Esophagus squamous epithelium (tissue), 5 donors: ENCODE measurements at places on chromosomes 6 and 20. TPM values are rescaled to one million over a fixed set of nuclear protein-coding genes. Genes with fewer than 3 reads are reported as not detected.

- no peaks in the 10 kb centered on the region for H3K27me3 ChIP-seq
- H3K4me3 ChIP-seq, result no peak overlapping the region
- H3K27ac ChIP-seq, result no peak overlapping the region
- no peak for DNase-seq
- H3K36me3 ChIP-seq, result no peaks in the 10 kb centered on the region
Measured at GRCh38 chr6:2186516-2186915, 58.9 kb downstream of the GMDS start.

- no peaks in the 10 kb centered on the region for H3K27me3 ChIP-seq
- H3K27ac ChIP-seq, result no peak overlapping the region
- H3K36me3 ChIP-seq, result no peaks in the 10 kb centered on the region
- peaks cover 21% of the 10 kb centered on the region for H3K4me1 ChIP-seq
Measured at GRCh38 chr20:38301309-38301708, 2.6 kb upstream of the BPI start.

DNA sequence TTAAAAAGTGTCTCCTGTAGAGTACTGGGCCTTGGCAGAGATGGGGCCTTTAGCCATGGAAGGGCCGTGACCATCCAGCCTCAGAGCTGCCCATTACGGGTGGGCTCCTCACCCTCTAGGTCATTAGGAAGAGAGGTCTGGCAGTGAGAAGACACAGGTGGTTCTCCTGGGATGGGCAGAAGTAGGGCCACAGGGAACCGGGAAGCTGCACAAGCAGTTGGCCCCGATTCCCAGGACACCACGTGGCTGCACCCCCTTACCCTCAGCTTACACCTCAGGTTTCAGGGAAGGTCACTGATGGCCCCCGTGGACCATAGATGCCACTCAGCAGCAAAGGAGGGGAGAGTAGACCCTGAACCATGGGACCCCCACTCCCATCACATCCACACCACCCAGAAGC, 1.6 kb downstream of the RAET1G start:
- H3K4me3 ChIP-seq, result no peak overlapping the region
- no peaks in the 10 kb centered on the region for H3K27me3 ChIP-seq

GRCh38 chr20:37567671-37568588, 40.3 kb upstream of the BLCAP start:
- H3K4me3 ChIP-seq, result no peak overlapping the region
- H3K27ac ChIP-seq, result no peak overlapping the region
- no peak for DNase-seq
- H3K36me3 ChIP-seq, result no peaks in the 10 kb centered on the region
- no peaks in the 10 kb centered on the region for H3K27me3 ChIP-seq
- peaks cover 17% of the 10 kb centered on the region for H3K4me1 ChIP-seq

DNA sequence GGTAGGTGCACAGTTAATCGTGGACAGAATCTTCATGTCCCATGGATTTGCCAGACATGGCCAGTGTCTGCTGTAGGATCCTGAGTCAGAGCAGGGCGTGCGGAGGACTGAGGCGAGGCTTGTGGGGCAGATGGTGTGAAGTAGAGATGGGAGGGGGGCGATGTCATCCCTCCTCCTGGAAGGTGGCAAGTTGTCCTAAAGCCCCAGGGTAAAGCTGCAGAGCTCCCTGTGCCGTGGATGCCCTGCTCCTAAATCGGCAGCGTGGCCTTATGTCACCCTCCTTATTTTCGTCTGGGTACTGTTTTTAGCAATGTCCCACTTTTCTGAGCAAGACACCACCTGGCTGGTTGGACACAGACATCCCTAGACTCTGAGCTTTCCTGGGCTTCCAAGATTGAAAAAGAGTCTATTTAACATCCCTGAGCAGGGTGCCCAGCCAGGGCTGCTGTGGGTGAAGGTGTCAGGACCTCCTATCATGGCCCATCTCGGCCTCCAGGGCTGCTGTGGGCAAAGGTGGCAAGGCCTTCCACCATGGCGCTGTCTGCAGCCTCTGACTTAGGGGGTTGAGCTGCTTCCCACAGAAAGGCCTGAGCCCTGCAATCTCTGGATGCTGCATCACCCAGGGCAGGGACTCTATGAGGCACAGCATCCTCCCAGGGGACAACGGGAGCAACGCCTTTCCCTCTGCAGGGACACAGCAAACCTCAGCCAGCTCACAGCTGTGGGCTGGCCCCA, 145.4 kb downstream of the TTLL2 start:
- H3K4me1 ChIP-seq, result no peaks in the 10 kb centered on the region
- no peaks in the 10 kb centered on the region for H3K27me3 ChIP-seq
- no peaks in the 10 kb centered on the region for H3K36me3 ChIP-seq
- H3K27ac ChIP-seq, result no peak overlapping the region
- no peak overlapping the region for H3K4me3 ChIP-seq
- DNase-seq, result no peak

Gene TOMM6
- 182 TPM for total RNA-seq

DNA sequence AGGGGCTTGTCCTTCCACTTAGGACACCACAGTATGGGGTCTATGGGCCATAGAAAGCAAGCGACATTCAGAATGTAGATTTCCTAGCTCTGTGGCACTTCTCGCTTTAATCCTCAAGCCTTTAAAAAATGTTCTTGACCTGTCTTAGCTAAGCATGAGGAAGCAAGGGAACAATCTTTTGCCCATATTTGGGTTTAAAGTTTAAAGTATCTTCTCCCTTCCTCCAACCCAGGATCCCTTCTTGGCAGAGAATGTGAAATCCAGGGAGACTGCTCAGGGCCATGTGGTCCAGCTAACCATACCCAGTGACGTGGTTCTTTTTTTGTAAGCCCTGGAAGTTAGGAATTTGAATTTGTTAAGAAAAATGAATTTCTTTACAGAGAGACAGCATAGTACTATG, 289.9 kb downstream of the BTBD9 start:
- H3K27ac ChIP-seq, result no peak overlapping the region
- no peaks in the 10 kb centered on the region for H3K27me3 ChIP-seq
- no peak overlapping the region for H3K4me3 ChIP-seq

DNA sequence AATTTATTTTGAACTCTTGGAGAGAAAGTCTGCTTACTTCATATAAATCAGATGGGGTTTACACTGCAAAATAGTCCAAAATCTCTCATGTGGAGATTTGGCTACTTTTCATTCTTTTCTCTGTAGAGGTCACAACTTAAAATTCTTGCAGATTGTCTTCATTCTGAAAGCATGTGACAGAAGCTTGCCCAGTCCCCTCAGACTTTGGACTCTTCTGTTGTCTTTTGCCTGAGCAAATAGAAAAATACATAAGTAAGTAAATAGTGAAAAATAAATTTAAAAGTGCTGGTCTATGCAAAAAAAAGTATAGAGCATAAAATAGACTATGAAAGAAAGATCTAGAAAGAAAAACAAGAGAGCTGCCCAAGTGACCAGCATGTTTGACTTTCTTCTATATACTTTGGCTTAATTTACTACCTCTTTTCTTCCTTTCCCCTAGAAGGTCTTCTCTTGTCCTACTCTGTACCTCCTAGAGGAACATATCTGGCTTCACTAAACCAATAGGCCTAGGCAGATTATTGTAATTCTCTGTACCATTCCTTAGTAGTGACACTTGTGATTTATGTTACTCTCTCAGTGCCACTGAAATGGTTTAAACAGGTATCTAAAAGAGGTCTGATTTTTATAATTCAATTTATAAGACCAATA, 260.9 kb downstream of the TENT5A start:
- no peak overlapping the region for H3K4me3 ChIP-seq
- no peaks in the 10 kb centered on the region for H3K36me3 ChIP-seq
- no peak overlapping the region for H3K27ac ChIP-seq
- DNase-seq, result no peak
- no peaks in the 10 kb centered on the region for H3K27me3 ChIP-seq

Gene MAS1
- total RNA-seq, result not detected

GRCh38 chr20:5592823-5593739, 157.1 kb upstream of the SHLD1 start:
- no peak overlapping the region for H3K4me3 ChIP-seq
- H3K4me1 ChIP-seq, result no peaks in the 10 kb centered on the region
- no peaks in the 10 kb centered on the region for H3K36me3 ChIP-seq

DNA sequence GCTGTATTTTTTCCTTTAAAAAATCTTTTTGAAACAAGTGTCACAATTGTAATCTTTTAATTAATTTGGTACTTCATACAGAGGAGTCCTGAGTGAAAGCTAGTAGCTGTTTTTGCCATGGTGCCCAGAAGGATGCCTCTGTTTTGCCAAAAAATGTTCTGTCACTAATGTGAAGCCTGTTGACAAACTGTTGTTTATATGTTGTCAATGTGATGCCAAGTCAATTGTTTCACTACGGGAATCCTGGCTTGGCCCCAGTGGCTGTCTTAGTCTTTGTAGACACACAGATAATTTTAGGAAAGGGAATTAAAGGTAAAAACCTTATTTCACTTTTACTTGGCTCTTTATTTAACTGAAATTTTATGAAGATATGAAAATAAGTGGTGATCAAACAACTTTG, 706.4 kb upstream of the MMS22L start:
- no peaks in the 10 kb centered on the region for H3K27me3 ChIP-seq
- H3K4me1 ChIP-seq, result no peaks in the 10 kb centered on the region
- no peak overlapping the region for H3K4me3 ChIP-seq
- no peak for DNase-seq
- H3K27ac ChIP-seq, result no peak overlapping the region
- H3K36me3 ChIP-seq, result no peaks in the 10 kb centered on the region

Gene SLC17A1
- not detected for total RNA-seq

Gene SLC22A1
- not detected for total RNA-seq

Gene CD83
- 0.56 TPM for total RNA-seq

DNA sequence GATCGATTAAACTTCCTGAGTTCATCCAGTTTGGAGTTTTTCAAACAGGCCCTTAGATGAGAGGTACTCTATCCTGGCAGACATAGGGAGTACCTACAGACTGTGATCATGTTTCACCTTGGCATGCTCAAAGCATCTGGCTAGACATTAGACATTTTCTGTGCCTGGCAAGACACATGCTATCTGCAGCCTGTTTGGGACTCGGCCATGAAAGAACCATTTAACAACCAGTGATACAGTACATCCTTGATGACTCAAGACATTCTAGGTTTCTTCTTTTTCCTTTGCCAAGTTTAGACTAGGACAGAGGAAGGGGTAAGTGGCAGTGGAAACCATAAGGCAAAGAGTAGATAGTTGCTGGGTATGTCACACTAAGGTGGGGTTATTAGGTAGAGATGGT, 15.4 kb upstream of the PAQR8 start:
- no peaks in the 10 kb centered on the region for H3K36me3 ChIP-seq
- no peak overlapping the region for H3K27ac ChIP-seq
- H3K4me1 ChIP-seq, result no peaks in the 10 kb centered on the region
- H3K4me3 ChIP-seq, result no peak overlapping the region

DNA sequence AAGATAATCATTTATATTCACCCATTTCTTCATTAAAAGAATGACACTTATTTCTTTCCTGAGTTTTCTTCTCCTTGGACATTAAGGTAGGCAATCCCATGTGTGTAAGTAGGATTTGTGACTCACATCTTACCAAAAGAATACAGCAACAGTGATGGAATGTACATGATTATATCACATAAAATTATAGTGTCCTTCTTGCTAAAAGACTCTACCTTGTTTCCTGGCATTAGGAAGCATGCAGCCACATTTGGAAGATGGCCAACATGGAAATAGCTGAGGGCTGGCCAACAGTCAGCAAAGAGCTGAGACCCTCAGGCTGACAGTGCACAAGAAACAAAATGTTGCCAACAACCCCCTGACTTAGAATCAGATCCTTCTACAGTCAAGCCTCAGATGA, 327.9 kb upstream of the MARCKS start:
- no peak overlapping the region for H3K27ac ChIP-seq
- no peaks in the 10 kb centered on the region for H3K36me3 ChIP-seq
- DNase-seq, result no peak

DNA sequence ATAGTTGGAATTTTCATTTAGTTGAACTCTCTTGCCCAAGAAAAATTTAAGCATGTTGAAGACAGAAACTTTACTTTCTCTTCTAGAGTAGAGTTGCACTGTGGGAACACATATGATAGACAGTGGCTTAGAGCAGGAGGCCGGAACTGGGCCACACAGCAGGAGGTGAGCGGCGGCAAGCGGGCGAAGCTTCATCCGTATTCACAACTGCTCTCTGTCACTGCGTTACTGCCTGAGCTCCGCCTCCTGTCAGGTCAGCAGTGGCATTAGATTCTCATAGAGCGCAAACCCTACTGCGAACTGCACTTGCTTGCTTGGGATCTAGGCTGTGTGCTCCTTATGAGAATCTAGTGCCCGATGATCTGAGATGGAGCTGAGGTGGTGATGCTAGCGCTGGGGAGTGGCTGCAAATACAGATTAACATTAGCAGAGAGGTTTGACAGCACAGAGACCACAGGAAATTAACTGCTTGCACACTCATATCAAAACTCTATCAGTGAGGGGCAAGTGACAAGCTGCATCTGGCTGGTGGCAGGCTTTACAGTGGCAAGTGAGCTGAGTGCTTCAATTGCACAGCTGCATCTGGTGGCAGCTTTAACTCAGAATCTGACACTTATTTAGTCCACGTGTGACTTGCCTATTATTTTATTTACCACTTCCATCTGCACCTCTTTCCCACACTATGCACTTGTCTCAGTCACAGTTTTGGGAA, 174.9 kb upstream of the C6orf118 start:
- no peak for DNase-seq
- H3K4me1 ChIP-seq, result no peaks in the 10 kb centered on the region
- H3K27ac ChIP-seq, result no peak overlapping the region
- H3K36me3 ChIP-seq, result no peaks in the 10 kb centered on the region
- H3K4me3 ChIP-seq, result no peak overlapping the region
- H3K27me3 ChIP-seq, result no peaks in the 10 kb centered on the region

GRCh38 chr20:10360878-10361277, 73.1 kb downstream of the MKKS start:
- DNase-seq, result no peak
- H3K27ac ChIP-seq, result no peak overlapping the region
- H3K4me3 ChIP-seq, result no peak overlapping the region
- no peaks in the 10 kb centered on the region for H3K36me3 ChIP-seq

GRCh38 chr20:52652271-52652670, 319.9 kb upstream of the TSHZ2 start:
- no peaks in the 10 kb centered on the region for H3K36me3 ChIP-seq
- no peak overlapping the region for H3K27ac ChIP-seq
- H3K4me3 ChIP-seq, result no peak overlapping the region
- no peaks in the 10 kb centered on the region for H3K4me1 ChIP-seq

- peaks cover 25% of the 10 kb centered on the region for H3K4me1 ChIP-seq
- H3K36me3 ChIP-seq, result no peaks in the 10 kb centered on the region
- no peak overlapping the region for H3K27ac ChIP-seq
- DNase-seq, result no peak
- H3K27me3 ChIP-seq, result no peaks in the 10 kb centered on the region
Measured at GRCh38 chr20:48292806-48293205, 507.5 kb upstream of the SULF2 start.
